ENCODE measurements at places on chromosomes 12 and 14.

DNA sequence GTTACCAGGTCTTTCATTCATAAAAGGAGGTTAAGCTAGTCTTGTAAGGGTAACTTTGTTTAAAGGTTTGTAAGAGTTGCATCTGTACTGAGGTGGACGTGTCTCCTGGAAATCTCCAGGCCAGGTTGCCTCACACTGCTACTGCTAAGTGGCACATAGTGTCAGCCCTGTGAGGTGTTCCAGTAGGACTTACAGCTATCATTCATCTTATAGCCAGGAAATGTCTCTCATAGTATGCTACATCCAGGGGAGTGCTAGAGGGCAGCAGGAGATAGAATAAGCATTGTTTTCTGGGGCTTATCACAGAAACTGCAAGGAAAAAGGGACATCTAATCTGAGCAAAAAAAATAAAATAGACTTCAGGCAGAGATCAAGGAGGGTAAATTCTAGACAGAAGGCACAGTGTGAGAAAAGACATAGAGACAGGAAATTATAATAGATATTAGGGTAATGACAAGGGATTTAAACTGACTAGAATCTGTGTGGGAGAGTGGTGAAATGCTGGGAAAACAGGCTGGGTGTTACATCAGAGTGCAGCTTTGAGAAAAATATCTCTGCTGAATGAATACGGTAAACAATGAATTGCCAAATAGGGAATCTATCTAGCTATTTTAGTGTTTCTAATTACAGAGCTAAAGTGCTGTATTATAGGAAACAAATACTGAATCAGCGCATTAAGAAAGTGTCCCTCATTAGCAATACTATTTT, 205.1 kb upstream of the ABCD2 start:
- DNase-seq = no peak

- no peak for DNase-seq
Measured at GRCh38 chr12:83349907-83350611, 663.4 kb downstream of the TMTC2 start.

GRCh38 chr12:105025890-105026289, 39.8 kb downstream of the NOPCHAP1 start:
- DNase-seq = no peak

DNA sequence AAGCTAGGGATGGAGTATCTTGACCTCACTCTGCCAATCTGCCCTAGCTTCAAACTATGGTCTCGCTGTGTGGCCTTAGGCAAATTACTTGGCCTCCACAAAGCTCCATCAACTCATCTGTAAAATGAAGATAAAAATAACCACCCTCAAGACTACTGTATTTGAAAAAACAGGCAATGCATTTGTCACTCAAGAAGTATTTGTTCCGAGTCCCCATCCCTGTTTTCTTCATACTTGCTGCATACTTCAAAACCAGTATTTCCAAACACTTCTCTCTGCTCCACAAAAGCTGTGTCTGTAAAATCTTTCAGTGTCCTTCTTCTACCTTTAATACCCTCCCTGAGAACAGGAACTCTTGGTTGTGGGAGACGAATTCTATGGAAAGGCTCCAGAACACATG, 47.9 kb downstream of the GTF2A1 start:
- DNase-seq = no peak

- no peak for DNase-seq
Measured at GRCh38 chr14:92626041-92626440, 112.5 kb downstream of the RIN3 start.

- no peak for DNase-seq
Measured at GRCh38 chr14:59362513-59362912, 102.7 kb downstream of the GPR135 start.

GRCh38 chr12:124726596-124727263, 136.9 kb downstream of the SCARB1 start:
- DNase-seq = no peak

DNA sequence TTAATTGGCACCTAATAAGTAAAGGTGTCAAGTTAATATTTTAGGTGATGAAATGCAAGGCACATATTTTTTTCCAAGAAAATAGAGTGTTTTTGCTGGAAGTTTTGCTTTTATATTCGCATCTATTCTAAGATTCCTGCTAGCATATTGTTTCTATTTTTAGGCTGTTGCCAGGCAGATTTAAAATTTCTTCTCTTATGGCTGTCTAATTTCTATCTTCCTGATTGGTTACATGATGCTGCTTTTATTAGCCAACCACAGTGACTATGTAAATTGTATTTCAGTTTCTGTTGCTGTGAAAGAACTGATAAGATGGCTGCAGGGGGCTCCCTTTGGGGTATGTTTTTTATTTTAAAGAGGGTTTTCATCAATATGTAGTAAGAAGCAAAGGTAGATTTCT, 42.7 kb downstream of the ATF7IP start:
- DNase-seq = peak; percentile 64

DNA sequence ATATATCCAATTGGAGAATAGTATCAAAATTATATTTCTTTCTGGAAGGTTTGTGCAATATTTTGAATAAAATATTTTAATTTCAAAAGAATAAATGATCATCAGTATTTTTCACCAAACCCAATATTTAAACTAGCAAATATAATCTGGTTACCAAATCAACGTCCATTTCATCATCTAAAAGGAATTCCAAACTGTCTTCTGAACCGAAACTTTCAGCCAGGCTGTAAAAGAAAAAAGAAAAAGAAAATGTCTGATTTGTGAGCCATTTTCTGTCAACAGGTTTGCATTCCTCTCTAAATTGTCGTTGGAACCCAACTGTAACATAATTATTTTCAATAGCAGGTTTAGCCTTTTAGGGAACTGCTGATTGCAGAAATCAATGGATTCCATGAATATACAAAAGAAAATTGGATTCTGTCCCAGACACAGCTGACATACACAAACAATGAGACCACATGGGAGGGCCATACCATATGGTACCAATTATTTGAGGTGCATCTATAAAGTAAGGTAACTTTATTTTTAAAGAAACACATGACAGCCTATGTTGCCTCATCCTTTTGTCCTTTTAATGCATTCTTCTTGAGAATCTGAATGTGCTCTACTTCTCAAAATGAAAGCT, 22.7 kb downstream of the SNRPF start:
- DNase-seq = no peak

GRCh38 chr12:120404271-120404670, 33.6 kb upstream of the COX6A1 start:
- no peak for DNase-seq

GRCh38 chr12:28025821-28026505, 53.4 kb upstream of the PTHLH start:
- no peak for DNase-seq

- DNase-seq = peak; percentile 48
Measured at GRCh38 chr12:132449565-132450417, 40.2 kb upstream of the FBRSL1 start.

GRCh38 chr12:39779768-39780340, 160.3 kb upstream of the ABCD2 start:
- DNase-seq = no peak

DNA sequence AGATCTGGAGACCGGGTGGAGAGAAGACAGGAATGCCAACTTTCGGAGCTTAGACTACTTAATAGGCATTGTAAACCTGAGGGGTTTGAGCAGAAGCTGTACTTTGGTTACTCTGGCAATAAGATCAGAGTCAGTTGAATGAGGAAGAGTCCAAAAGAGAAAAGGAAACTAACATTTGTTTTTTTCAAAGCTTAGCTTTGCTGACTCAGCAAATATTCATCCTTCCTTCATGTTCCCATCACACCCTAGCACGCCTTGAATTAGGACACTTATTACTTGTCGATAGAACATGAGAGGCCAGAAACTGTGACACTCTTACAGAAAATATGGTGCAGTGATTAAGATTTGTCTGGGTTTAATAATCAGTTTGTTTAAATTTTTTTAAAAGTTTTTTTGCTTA, 266.9 kb upstream of the ATP2B1 start:
- no peak for DNase-seq

DNA sequence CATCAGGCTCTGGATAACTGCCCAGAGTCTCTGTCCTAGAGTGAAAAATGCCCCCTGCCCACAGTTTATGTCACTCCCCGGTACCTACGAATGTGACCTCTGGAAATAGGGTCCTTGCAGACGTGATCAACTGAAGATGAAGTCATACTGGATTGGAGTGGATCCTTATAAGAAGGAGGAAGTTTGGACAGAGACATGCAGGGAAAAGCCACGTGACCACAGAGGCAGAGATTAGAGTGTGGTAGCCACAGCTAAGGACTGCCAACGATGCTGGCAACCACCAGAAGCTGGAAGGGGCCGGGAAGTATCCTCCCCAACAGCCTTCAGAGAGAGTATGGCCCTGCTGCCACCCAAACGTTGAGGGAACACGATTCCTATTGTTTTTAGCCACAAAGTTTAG, 101.2 kb upstream of the NCOR2 start:
- DNase-seq = no peak

GRCh38 chr14:21142357-21142756, 13.5 kb downstream of the OR5AU1 start:
- no peak for DNase-seq

DNA sequence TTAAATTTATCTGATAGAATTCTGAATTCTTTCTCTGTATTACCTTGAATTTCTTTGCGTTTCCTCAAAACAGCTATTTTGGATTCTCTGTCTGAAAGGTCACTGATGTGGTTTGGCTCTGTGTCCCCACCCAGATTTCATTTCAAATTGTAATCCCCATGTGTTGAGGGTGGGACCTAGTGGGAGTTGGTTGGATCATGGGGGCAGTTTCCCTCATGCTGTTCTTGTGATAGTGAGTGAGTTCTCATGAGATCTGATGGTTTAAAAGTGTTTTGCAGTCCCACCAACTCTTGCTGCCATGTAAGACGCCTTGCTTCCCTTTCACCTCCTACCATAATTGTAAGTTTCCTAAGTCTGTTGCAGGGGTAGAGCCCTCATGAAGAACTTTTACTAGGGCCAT, 34.1 kb upstream of the OR6J1 start:
- DNase-seq = no peak

DNA sequence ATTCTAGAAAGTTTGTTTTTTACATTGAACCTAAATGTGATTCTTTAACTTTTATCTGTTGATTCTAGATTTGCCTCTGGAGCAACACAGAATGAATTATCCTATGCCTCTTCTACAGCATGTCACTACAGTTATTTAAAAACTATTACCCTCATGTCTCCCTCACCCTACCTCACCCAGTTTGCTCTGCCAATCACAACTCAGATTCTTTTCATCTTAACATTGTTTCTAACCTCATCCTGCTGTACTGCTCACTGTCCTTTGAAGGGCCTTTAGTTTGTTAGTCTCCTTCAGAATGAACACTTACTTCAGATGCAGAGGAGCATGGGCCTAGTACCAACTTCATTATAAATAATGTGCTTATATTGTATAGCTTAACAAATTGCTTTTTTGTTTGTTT, 21.5 kb downstream of the YLPM1 start:
- DNase-seq = peak; percentile 40

- DNase-seq = peak; percentile 96
Measured at GRCh38 chr12:68610370-68611093, at the start of gene RAP1B. Gene RAP1B, plus strand, starts transcription at chr12:68610899. Its CDS starts 37,826 bp downstream, at chr12:68648725.

GRCh38 chr12:123363740-123364531, 711 bp downstream of the SBNO1 start:
- peak; percentile 56 for DNase-seq

GRCh38 chr14:93954900-93955849, 21.2 kb downstream of the ASB2 start:
- DNase-seq = peak; percentile 59

GRCh38 chr14:61573748-61574513, 121.4 kb upstream of the HIF1A start:
- peak; percentile 33 for DNase-seq

DNA sequence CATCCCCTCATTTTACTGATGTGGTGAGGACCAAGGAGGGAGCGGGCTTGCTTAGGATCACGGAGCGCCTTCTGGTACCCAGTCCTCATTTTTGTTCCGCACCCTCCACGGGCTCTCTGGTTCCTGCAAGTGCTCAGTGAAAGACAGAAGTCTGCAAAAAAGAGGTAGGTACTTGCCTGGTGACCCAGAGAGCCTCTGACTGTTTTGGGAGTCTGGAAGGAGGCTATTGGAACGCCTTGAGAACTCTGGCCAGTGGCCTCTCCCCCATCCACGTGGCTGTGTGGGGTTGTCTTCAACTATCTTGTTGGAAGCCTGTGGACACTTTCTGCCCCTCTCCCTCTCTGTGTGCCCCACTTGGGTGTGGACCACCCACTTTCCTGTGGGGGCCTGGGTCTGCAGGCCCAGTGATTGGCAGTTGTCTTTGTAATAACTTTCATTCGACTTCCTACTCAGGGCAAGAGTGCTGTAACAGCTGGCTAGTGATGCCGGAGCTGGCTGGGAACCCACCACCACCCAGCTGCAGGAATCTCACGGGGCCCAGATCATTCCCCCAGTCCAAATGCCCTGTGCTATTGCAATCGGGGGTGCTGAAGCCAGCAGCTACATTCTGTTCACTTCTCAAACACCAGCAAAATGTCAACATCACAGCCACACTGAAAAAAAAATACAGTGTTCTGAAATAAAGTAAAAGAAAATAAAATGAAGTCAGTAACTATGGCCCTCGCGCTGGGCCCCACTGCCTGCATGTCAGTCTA, 122.8 kb downstream of the PRMT8 start:
- no peak for DNase-seq

DNA sequence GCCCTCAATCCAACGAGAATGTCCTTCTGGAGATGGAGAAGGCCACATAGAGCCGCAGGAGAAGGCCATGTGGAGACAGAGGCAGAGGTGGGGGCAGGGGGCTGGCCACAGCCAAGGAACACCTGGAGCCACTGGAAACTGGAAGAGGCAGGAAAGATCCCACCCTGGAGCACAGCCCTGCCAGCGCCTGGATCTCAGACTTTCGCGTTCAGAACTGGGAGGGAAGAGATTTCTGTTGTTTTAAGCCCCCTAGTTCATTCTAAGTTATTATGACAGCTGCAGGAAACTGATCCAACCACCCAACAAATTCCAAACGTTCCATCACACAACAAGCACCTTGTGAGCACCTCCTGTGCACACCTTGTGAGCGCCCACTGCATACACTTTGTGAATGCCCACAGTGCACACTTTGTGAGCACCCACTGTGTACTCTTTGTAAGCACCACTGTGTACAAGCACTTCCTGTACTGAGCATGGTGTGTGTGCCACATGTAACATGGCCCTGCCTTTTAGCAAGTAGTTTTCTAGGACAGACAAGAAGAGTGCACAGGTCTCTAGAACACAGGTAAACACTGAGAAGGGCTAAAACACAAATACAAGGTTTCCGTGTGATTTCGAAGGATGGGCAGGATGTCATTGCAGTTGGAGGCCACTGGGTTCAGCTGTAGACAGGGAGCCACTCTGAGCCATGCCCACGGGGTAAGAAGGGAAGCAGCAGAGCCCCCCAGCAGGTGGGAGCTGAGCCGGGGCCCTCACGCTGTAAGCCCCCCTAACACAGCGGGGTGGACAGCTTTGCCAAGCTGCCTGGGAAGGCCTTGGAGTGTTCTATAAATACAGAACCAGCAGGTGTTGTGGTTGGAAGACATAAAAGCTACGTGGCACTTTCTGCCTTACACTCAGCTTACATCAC, 15.4 kb downstream of the RIMBP2 start:
- no peak for DNase-seq

Data from natural killer cell (primary cell).